Mesendoderm (in vitro differentiated cells): ENCODE measurements at places on chromosomes 16 and 17.

- DNase-seq = no peak
Observed at GRCh38 chr16:887846-888245, 82.9 kb downstream of the LMF1 start.

GRCh38 chr17:61734466-61734865 lies 128.9 kb downstream of the BRIP1 start:
- no peak for DNase-seq

DNA sequence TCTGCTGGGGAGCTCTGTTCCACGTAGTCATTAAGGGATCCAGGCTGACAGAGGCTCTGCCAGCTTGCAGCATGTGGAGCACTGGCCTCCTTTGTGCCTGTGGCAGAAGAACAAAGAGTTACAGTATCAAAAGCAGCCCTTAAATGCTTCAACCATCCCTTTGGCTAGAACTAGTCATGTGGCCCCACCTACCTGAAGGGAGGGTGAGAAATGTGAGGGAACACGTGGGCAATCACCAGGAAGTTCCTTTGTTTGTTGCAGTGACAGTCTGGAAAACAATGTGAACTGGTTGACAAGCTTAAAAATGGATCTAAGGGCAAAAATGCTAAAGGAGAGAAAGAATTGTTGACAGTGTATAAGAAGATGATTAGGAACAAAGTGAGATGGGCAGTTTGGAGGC lies 290.4 kb upstream of the HSBP1 start:
- peak; percentile 47 for DNase-seq

DNA sequence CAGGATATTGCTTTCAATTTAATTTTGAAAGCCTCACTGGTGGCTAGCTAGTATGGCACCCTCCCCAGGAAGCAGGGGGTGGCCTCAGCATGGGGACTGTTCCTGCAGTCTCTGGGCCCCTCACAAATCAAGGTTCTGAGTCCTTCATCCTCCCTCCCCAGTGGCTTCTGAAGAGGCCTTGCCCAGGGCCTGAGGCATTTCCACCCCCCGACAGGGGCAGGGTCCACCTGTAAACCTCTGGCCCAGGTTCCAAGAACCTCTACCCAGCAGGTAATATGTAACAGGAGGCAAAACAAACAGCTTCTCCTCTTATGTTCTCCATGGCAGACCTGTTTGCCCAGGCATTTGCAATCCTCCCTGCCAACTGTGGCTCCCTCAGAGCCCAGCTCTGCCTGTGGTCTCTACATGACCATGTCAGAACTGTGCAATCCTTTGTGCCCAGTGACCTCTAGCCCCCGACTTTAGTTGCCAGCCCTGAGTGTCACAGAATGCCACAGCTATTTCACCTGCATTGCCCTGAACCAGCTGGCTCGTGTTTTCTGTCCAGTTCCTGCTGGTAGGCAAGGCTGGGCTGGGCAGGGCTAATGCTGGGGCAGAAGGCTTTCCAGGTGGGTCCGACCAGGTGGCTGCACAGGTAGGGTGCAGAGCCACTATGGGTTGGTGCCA lies 14.3 kb downstream of the ACSF2 start:
- DNase-seq = no peak

- DNase-seq = peak; percentile 30
Observed at GRCh38 chr17:80395402-80396151, 19.4 kb upstream of the ENDOV start.

DNA sequence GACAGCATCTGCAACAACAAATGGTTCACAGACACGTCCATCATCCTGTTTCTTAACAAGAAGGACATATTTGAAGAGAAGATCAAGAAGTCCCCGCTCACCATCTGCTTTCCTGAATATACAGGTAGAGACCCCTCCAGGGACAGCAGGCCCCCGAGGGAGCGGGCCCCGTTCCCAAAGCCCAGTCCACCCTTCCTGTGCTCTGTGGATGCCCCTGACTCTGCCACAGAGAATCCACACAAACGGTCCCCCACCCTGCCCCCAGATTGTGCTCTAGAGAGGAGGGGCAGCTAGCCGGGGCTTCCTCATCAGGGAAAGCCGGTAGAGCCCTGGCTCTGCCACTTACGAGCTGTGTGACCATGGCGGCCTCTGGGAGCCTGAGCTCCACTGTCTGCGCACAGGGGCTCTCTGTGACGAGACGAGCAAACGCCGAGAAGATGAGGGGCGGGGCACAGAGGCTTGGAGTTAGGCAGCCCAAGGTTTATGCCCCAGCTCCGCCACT lies 84.4 kb downstream of the AMFR start:
- DNase-seq = no peak

DNA sequence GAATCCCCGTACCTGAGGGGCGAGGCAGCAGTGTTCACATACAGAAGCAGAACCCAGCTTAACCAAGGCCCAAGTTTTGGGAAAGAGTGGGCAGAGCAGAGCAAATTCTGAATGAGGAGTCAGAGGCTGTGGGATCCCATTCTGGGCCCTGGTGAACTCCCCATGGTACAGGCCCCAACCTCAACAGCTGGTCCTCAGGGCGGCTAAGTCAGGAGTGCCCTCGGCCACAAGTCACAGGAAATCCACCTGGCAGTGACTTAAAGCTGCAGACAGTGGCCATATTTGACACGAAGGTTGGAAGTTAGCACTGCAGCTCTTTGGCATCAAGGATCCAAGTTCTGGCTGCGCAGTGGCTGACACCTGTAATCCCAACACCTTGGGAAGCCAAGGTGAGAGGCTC lies 237.1 kb downstream of the PARN start:
- no peak for DNase-seq

- DNase-seq = no peak
Observed at GRCh38 chr16:59634004-59634579, 900.0 kb upstream of the GOT2 start.

DNA sequence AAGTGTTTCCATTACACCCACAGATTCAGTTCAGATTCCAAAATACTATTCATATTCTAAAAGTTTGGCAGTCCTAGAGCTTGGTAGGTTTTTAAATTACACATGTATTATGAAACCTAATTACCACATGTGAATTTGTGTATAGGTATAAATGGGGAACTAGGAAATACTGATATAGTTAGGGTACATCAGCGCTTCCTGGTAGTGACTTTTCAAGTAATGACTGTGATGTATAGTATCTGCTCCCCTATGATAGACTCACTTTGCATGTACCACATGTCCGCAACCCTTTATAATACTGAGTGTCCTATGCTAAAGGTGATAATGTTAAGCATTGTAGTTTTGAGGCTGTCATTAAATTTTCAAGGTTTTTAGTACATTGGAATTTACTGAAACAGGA lies 22.9 kb downstream of the CDK12 start:
- no peak for DNase-seq

GRCh38 chr16:75188832-75189477 lies 18.0 kb downstream of the CTRB2 start:
- DNase-seq = no peak

GRCh38 chr17:64411999-64412771 lies 21.5 kb upstream of the PECAM1 start:
- DNase-seq = peak; percentile 94

DNA sequence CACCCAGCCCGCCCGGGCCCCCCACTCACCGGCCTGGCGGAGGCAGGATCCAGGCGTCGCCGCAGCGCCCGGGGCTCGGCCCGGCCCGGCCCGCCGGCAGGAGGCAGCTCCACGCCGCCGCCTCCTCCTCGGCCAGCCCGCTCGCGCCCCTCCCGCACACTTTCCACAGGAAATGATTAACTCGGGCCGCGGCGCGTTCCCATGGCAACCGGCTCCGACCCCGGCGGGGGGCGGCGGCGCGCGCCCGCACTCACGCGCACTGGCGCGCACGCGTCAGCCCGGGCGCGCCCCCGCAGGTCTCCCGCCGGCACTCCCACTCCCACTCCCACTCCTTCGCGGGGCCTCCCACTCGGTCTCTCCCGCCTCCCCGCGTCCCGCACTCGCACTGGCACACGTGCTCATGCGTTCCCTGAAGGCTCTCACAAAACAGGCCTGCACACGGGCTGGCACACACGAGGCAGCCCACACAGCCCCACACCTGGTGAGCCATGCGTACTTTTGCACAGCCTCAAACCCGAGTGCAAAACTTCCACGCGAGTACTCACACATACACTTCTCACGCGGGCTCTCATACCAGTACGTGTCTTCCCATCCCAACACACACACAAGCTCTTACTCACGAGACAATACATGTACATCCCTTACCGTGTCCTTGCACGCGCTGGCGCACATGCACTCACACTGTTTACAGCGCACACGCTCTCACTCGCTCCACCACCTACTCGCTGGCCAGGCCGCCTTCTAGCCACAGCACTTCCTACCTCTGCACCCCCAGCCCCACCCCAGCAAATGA lies at the start of gene KIFC3:
Gene KIFC3, minus strand, starts transcription at position 151 of the 793 bp plus-strand sequence. CDS start 4,248 bp downstream, outside the sequence.
- peak; percentile 81 for DNase-seq

GRCh38 chr17:61338000-61338798 lies 61.4 kb upstream of the TBX2 start:
- DNase-seq = no peak

GRCh38 chr17:42509841-42510240 lies 26.2 kb upstream of the NAGLU start:
- DNase-seq = no peak

DNA sequence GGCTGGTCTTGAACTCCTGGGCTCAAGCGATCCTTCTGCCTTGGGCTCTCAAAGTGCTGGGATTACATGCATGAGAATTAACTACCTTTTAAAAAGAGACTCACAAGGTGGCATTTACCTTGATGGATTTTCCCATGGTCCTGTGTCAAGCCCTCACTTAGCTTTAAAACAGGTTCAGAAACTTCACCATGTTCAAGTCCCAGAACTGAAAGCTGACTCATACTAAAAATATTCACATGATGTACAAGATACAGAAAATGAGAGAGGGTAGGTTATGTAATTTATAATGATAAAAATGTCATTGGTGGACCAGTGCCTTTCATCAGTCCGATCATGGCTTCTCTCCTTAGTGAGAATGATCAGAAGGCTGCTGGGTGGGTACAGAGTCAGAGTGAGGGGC lies 4.3 kb upstream of the AKAP1 start:
- DNase-seq = no peak

- DNase-seq = no peak
Observed at GRCh38 chr17:75888484-75888883, 8.3 kb downstream of the TRIM65 start.

DNA sequence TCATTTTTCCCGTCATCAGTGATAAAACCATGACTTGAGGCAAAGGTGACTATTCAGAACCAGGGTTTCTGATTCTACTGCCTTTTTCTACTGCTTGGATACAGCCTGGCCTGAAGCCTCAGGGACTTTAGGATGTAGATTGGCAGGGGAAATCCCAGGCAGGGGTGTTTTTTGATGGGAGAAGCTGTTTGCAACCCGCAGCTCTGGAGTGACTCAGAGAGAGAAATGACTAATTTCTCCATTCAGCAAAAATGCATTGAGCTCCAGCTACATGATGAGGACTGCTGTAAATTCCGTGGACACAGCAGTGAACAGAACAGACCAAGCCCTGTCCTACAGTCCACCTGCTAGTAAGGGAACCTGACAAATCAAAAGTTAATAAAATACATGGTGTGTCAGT lies 560.6 kb downstream of the CDH13 start:
- DNase-seq = no peak

- peak; percentile 91 for DNase-seq
Observed at GRCh38 chr16:87945351-87946042, 5.7 kb upstream of the BANP start.

DNA sequence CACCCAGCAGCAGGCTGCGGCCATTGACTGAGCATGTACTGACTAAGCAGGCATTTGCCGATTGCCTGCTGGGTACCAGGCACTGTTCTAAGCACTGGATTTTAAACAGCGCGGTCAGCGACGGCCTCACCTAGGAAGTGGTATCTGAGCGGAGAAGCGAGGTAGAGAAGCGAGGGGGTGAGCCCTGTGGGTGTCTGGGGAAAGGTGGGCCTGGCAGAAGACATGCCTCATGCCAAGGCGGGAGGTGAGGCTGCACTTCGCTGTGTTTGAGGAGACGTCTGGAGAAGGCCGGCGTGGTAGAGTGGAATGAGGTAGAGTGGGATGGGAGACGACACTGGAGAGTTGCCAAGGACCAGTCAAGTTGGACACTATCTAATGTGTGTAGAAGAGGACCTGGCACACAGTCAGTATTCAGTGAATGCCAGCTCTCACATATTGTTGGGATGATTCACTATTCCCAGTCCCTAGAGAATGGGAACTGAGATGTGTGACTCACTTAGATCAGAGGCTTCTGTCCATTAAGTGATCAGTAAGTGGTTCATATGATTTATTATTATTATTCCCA lies 14.4 kb downstream of the SYCE1L start:
- DNase-seq = no peak

GRCh38 chr16:71555230-71555891 lies 21.5 kb downstream of the TAT start:
- DNase-seq = no peak

- DNase-seq = no peak
Observed at GRCh38 chr17:7348478-7349242, 3.3 kb upstream of the KCTD11 start.

DNA sequence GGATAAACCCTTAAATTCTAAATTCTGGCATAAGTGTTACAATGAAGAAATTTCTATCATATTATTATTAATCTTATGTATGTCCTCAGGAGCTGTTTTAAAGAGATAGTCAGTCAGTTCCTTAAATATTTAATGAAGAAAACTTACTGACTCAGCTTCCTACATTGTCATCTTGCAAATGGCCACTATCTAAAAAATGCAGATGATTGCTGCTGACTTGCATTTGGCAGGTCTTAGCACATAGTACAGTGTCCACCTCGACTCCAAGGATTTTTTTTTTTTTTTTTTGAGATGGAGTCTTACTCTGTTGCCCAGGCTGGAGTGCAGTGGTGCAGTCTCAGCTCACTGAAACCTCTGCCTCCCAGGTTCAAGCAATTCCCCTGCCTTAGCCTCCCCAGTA lies 55.1 kb upstream of the CORO6 start:
- DNase-seq = no peak

- DNase-seq = no peak
Observed at GRCh38 chr16:89090182-89090630, 3.4 kb upstream of the ACSF3 start.

- DNase-seq = no peak
Observed at GRCh38 chr17:74821655-74822334, 37.9 kb downstream of the GRIN2C start.

- DNase-seq = no peak
Observed at GRCh38 chr16:51508490-51509212, 357.6 kb upstream of the SALL1 start.

GRCh38 chr17:79406316-79406715 lies 204.5 kb downstream of the RBFOX3 start:
- no peak for DNase-seq
